ENCODE measurements at places on chromosomes 5 and 9.

GRCh38 chr5:154475591-154476353, 2.3 kb downstream of the HAND1 start:
- H3K36me3 ChIP-seq: no peaks in the 10 kb centered on the region
- peaks cover 98% of the 10 kb centered on the region for H3K27me3 ChIP-seq
- no peak overlapping the region for H3K27ac ChIP-seq
- no peak overlapping the region for H3K4me3 ChIP-seq
- peak; percentile 39 for DNase-seq

GRCh38 chr5:33439905-33440481, 772 bp upstream of the TARS1 start:
- peak overlapping the region; percentile 79 for H3K4me3 ChIP-seq
- no peaks in the 10 kb centered on the region for H3K27me3 ChIP-seq
- peaks cover 4% of the 10 kb centered on the region for H3K36me3 ChIP-seq
- peak overlapping the region; percentile 96 for H3K27ac ChIP-seq
- no peak for DNase-seq
- H3K4me1 ChIP-seq: peaks cover 24% of the 10 kb centered on the region

DNA sequence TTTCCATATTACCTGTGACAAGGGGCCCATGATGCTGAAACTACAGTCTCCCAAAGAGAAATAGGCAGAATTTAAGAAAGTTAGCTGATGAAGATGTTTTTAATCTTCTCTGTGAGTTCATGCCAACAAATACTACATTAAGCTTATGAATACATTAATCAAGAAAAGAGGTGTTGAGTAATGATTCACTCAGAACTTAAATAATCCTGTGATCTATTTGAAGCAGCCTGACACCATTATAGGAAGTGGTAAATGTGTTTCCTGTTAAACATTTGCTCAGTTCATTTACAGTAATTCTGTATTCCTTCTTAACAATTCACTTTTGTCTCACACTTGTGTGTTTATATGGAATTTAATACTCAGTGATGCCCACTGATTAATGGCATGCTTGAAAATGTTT, 75.0 kb upstream of the IZUMO3 start:
- no peak for DNase-seq
- no peaks in the 10 kb centered on the region for H3K27me3 ChIP-seq
- H3K27ac ChIP-seq: no peak overlapping the region
- H3K36me3 ChIP-seq: no peaks in the 10 kb centered on the region

GRCh38 chr9:74942801-74943200, 9.9 kb downstream of the C9orf40 start:
- DNase-seq: no peak
- H3K27me3 ChIP-seq: no peaks in the 10 kb centered on the region
- H3K4me3 ChIP-seq: no peak overlapping the region
- no peaks in the 10 kb centered on the region for H3K36me3 ChIP-seq
- no peaks in the 10 kb centered on the region for H3K4me1 ChIP-seq

DNA sequence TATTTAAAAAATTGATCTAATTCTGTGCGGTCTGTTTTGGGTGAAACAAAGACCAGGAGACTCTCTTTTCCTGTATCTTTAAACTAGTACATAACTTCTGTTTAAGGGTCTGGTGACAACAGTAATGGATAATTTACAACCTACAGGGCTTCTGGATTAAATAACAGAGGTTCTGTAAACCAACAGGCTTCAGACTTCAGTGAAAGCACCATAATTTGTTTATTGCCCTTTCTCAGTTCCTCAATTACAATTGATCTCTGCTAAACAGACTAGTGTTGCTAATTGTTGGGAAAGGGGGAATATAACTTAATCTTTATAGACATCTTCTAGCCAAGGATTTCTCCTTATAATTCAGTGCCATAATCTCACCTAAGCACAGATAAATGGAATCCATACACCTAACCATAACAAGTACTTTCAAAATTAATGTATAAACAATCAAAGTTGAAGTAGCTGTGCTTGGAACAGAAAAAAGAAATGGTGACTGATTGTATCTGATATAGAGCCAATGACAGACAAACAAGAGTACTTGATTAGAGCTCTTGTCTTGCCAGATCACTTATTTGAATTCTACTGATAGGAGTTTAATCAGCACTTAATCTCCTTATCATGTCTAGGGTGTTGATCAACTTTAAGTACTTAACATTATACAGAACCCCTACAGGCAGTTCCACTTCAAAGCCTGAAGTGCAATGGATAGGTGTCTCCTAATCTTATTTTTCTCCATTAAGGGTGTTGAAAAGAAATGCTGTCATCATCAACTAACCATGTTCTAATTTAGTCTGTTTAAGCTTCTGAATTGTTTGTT, 536.0 kb downstream of the NR2F1-AS1 start:
- DNase-seq: no peak
- no peaks in the 10 kb centered on the region for H3K36me3 ChIP-seq
- H3K27me3 ChIP-seq: no peaks in the 10 kb centered on the region
- H3K27ac ChIP-seq: no peak overlapping the region

GRCh38 chr5:139655727-139656271, 7.7 kb downstream of the CXXC5 start:
- peak overlapping the region; percentile 94 for H3K27ac ChIP-seq
- DNase-seq: peak; percentile 90
- H3K27me3 ChIP-seq: no peaks in the 10 kb centered on the region
- H3K4me3 ChIP-seq: peak overlapping the region; percentile 3
- H3K36me3 ChIP-seq: no peaks in the 10 kb centered on the region
